GM12878 (cell line): ENCODE measurements at places on chromosomes 16 and 17.

- DNase-seq: no peak
Measured at GRCh38 chr17:5485270-5486205, at the start of gene DERL2. TSS of gene DERL2 (minus strand) at chr17:5486178. CDS start at chr17:5486161, 17 bp downstream.

GRCh38 chr16:56961386-56961785 is 364 bp upstream of the CETP start:
- no peak for DNase-seq

DNA sequence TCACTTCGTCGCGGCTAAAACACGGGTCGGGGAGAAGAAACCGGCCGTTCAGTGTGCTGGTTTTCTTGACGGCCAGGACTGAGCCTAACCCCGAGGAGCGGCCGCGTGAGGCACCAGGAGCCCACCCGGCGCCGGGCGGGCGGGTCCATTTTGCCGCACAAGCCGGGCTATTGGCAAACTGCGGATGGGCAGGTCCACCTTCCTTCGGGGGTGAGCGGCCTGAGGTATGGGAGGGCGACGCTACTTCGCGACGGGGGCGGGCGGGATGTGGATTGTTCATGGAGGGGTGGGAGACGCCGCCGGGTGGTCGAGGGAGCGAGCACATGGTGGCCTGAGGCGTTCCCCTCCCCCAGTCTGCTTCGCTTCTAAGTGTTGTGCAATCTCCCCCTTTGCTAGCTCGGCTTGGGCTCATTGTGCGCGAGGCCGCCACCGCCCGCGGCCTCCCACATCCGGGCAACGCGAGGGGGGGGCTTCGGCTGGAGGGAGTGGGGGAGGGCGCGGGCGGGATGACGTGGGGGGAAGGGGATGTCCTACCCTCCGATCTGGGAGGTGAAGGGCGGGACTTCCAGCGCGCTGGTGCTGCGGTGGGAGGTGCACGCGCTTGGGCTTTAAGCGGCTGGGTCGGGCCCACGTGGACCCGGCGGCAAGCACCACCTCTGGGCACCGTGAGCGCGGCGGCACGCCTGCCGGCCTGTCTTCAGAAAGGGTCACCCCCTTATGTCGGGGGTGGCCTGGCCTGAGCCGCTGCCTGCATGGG is 5.9 kb upstream of the CD68 start:
- DNase-seq: no peak

GRCh38 chr17:4503283-4504025 is 4.8 kb downstream of the SPNS2 start:
- no peak for DNase-seq

- DNase-seq: no peak
Measured at GRCh38 chr17:13086142-13086769, 68.4 kb upstream of the ELAC2 start.

- no peak for DNase-seq
Measured at GRCh38 chr16:10799736-10800135, 18.9 kb downstream of the TVP23A start.

- no peak for DNase-seq
Measured at GRCh38 chr17:78815696-78816095, 24.9 kb downstream of the USP36 start.

DNA sequence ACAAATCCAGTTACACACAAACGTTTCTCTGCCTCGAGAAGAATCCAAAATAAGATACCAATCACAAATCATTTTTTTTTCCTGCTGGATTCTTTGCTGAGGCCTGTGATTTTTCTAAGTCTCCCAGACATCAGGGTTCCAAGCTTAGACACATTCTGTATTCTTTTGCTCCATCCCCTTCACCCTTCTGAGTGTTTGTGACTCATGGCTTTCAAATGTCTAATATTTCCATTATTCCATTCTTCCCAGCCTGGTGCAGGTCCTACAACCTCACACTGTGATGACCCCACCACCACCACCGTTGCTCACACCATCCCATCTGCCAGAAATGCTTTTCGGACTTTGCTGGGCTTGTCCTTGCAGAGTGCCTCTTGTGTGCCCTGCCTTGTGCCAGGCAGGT is 480.1 kb downstream of the SOX9 start:
- no peak for DNase-seq

DNA sequence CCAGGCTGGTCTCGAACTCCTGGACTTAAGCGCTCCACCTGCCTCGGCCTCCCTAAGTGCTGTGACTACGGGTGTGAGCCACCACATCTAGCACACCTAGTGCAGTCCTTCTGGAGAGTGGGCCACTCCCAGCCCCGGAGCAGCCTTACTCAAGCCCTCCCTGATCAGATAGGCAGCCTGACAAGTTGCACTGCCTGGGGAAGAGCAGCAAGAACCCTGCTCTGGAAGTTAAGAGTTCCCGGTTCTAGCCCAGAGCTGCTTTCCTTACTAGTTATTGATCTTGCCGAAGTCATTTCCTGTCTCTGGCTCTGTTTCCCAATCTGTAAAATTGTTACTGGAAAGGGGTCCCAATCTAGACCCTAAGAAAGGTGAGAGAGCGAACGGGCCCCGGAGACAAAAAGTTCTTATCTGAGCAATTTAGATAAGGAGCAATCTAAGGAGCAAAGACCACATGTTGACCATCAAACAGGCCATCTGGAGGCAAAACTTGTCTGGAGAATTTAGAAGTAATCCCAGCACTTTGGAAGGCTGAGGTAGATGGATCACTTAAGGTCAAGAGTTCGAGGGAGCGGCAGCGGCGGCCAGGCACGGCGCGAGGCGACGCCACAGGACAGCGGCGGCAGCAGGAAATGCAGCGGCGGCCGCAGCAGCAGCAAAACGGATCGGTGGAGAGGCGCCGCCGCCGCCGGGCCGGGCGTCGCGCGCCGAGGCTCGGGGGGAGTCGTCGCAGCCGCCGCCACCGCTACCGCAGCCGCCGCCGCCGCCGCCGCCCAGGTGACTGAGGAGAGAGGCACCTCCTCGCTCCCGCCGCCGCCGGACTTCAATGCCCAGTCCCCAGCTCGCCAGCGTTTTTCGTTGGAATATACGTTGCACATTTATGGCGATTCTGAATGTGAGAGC is 4.3 kb upstream of the NAGLU start:
- DNase-seq: no peak

- no peak for DNase-seq
Measured at GRCh38 chr16:82630688-82631087, 3.9 kb downstream of the CDH13 start.

- DNase-seq: no peak
Measured at GRCh38 chr16:51072591-51072990, 78.5 kb downstream of the SALL1 start.

DNA sequence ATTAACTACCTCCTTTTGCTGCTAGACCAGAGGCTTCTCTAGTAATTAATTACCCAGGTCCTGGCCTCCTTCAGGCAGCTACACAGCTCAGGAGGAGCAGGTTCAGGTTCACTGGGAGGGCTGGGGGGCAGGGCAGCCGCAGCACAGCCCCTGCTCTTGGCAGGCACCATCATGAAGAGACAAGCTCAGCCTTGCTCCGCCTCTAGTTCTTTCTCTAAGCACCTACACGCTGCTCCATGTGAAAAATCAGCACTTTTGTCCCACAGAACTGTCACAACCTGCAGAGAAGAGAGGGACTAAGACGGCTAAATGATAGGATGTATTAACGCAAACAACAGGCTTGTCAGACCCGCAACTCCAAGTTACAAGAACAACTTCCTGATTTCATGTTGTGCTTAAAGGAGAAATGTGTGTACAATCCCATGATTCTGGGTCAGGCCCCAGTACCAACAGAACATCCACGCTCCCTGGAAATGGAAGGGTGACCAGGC is 53.4 kb downstream of the GRB2 start:
- DNase-seq: no peak
